ENCODE measurements at places on chromosomes 11 and 22.
A peak's percentile ranks its signal among the peaks of the same experiment; 100 is the strongest.

GRCh38 chr11:25860677-25861450 lies 471.1 kb upstream of the ANO3 start:
- no peak for DNase-seq

- no peak for DNase-seq
Observed at GRCh38 chr11:130718120-130718519, 198.2 kb downstream of the SNX19 start.

DNA sequence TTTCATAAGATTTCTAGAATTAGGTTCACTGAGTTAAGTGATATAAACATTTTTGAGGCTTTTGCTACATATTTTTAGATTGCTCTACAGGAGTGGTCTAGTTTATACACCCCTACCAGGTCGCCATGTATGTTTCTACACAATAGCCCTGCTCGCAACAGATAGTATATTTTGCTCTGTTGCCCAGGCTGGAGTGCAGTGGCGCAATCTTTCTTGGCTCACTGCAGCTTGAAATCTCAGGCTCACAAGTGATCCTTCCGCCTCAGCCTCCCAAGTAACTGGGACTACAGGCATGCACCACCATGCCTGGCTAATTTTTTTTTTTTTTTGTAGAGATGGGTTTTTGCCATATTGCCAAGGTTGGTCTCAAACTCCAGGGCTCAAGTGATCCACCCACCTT lies 10.4 kb downstream of the ZNRF3 start:
- DNase-seq, result no peak

GRCh38 chr11:70610566-70611565 lies 212.5 kb downstream of the CTTN start:
- DNase-seq, result no peak

DNA sequence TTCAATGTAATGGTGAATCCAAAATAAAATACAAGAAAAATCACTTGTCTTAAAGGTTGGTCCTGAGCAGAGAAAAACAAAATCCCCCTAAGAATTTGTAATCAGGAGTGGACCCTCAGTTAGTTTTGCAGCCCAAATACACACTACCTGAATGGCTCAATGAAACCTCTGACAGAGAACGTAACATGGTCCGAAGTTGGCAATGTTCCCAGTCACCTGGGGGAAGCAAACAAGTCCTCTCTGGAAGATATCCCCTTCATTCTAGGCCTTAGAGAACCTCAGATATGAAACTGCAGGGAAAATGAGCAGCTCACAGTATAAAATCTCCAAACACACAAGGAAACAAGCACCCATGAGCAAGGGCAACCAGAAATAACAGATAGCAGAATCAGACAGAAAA lies 58.2 kb downstream of the MORC2 start:
- DNase-seq, result no peak

DNA sequence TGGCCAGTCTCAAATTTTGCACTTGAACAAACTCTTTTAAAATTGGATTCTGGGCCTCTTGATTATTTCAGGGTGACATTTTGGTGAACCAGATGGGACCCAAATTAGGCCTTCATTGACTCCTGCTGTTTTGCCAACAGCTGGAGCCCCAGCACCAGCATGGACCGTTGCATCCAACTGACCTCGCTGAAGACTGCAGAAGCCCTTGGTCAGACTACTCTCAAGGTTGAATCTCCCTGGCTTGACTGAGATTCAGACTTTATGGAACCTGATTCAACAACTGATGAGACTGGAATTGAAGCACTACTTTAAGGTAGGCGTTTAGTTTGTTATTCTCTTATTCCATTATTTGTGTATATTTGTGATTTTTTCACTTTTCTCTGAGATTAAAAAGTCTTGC lies 41.7 kb downstream of the NARS2 start:
- no peak for DNase-seq

DNA sequence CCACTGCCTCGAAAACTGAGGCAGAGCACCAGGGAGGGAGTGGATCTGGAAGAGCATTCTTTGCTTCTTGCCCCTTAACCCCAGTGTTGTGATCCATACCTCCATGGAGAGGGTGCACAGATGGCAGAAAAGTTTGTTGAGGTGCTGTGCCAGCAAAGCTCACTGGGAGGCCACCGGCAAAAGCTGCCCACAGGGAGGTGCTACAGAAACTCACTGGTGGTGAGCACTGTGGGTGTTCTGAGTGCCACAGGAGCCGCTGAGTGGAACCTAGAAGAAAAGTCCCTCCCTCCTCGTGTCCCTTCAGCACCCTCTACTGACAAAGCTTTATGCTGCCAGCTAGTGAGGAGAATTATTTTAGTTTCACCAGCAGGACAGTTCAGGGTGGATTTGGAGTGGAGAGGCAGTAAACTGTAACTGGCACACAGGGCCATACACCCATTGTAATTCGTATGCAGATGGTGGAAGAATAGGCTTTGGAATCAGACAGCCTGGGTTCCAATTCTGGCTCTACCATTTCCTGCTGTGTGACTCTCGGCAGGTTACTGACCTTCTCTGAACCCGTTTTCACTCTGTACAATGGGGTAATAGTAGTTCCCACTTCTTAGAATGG lies 84.6 kb downstream of the SWAP70 start:
- DNase-seq, result peak; percentile 80

DNA sequence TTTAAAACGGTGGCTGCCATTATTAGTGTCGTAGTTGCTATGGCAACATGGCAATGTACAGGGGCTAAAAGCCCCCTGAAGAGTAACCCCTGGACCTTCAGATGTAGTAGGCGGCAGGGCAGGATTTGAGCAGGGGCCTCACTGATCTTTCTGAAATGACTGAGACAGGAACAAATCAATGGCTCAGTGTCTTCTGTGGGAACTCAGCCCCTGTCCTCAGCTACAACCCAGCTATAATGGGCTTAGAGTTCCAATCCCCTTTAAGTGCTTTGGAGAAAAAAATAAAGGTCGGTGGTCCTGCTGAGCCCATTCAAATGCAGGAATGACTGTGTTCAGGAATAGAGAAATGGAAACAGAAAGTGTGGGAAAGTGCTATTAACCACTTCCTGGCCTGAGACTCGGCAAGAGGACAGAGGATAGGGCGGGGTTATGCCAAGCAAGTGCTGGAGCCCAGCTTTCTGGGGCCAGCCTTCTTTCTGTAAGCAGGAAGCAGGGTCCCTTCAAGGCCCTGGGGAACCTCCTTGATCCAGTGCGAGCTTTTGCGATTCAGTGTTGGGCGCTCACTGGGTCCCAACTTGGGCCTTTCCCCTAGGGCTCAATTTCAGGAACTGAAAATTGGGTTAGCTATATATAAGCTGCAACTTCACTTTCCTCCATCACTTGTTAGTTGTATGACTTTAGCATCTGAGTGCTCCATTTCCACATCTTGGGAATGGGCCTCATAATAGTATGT lies 6.1 kb upstream of the CD82 start:
- peak; percentile 88 for DNase-seq

GRCh38 chr22:28822930-28823551 lies 22.7 kb upstream of the XBP1 start:
- no peak for DNase-seq

DNA sequence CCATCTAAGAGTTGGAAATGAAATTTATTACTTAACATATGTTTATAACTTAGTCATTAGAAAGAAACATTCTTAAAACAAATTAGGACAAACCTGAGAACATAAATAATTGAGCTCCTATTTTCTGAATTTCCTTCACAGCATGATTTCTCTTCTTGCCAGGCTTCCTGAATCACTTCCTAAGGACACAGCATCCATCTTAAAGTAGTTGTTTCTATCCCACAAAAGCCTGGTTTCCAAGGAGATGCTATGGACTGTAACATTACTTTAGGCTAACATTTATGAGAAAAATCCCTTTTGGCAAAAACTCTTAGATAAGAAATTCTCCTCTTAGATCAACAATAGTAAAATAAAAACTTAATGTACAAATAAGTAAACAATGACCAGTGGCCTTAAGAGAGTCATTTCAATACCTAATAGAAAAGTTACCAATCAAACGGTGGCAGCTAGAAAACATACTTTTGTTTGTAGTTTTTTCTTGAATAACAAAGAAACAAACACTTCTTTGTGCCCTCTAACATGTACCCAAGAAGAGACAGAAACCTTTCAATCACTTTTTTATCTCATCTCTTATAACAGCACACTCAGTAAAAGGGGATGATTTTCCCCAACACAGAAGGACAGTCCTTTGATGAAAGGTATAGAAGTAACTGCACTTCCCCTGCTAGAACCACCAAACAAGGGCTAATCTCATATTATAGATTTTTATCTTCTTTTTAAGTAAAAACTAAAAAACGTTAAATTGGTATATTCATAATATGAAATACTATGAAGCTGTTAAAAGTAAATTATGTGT lies 74.5 kb downstream of the TTC28 start:
- DNase-seq, result no peak

GRCh38 chr11:132743601-132744000 lies 788.7 kb downstream of the OPCML start:
- DNase-seq, result no peak

GRCh38 chr22:43293655-43294392 lies 49.3 kb downstream of the SCUBE1 start:
- DNase-seq, result peak; percentile 49

DNA sequence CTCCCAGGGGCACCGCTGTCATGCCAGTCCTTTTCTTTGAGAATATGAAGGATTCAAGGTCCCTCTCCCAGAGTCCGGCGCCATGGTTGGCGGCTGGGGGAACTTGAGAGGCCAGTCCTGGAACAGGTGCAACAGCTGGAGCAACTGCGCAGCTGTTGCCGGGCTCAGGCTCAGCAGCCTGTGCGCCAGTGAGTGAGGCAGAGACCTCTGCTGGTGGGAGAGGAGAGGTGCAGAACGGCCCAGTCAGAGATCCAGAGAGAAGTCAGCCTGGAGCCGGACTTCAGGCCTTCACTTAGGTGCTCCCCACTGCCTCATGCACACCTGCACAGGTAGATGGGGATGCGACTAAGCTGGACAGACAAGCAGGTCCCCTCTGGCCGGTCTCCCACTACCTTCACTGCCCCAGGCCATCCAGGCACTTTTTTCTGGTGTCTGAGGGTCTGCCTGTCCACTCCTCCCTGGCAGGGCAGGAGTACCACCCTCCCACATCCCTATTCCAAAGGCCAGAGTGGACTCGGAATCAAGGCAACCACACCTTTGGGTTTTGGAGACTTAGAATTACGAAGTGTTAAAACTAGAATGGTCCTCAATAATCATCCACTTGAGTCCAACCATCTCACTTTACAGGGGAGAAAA lies 4.6 kb downstream of the CHRDL2 start:
- DNase-seq, result peak; percentile 66

GRCh38 chr11:65454696-65455456 lies 32.3 kb downstream of the NEAT1 start:
- DNase-seq, result peak; percentile 85

- no peak for DNase-seq
Observed at GRCh38 chr22:28435982-28436381, 243.7 kb downstream of the TTC28 start.

DNA sequence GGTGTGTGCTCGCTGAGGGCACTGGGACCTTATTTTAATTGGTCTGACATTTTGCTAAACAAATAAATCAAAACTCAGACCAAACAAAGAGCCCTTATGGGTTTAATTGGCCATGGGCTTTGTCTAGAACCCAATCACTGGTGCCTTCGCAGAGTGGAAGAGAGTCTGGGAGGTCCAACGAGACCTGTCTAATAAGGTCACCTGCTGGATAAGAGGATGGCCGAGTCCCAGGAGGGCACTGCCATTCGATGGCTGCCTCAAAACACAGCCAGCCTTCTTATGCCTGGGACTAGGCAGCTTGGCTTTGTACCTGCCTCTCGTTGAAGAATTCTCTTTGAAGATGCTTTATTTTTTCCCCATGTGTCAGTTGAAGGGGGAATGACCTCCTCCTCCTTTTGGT lies 171.1 kb downstream of the CEP164 start:
- no peak for DNase-seq

DNA sequence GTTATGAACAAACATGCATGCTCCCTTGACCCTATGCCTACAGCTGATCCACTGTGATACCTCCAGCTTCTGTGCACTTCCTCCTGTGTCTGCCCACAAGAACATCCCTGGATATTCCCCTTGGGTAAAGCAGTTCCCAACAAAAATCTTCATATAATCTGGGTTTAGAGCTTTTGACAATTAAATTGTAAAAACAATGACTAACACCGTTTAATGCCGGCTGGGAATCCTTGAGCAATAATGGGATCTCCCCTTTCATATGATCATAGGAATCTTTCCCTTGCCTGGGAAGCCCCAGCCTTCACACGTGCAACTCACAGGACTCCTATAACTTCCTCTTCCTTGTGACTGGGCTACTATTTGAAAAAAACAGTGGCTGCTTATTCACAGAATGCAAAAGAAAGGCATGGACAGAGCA lies 6.3 kb upstream of the ZC3H12C start:
- peak; percentile 98 for DNase-seq

DNA sequence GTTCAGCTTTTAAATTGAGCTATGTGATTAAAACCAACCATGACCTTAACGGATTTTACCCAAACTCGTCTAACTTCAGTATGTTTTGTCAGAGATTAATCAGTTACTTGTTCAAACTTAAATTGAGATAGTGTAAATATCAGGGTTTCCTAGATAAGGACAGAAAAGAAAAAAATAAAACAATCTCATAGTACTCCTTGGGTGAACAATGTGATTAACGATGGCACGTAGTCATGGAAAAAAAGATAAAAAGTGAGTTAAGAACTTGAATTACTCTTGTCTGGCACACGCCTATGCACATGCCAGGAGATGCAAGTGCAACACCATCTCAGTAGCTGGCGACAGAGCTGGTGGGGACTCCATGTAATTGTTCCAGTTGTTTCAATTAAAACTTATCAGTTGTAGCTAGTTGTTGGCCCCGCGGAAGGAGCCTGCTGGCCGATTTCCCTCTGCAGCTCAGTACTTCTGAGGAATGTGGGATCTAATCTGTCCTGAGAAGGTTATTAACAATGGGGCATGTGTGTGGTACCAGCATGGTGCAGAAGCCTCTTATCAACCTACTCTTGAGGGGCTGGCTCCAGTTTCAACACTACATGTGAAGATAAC lies 3.0 kb downstream of the RASSF10 start:
- no peak for DNase-seq

GRCh38 chr22:41917903-41918791 lies 3.3 kb upstream of the SHISA8 start:
- DNase-seq, result peak; percentile 82

- DNase-seq, result no peak
Observed at GRCh38 chr11:15434529-15434928, 319.8 kb downstream of the INSC start.

DNA sequence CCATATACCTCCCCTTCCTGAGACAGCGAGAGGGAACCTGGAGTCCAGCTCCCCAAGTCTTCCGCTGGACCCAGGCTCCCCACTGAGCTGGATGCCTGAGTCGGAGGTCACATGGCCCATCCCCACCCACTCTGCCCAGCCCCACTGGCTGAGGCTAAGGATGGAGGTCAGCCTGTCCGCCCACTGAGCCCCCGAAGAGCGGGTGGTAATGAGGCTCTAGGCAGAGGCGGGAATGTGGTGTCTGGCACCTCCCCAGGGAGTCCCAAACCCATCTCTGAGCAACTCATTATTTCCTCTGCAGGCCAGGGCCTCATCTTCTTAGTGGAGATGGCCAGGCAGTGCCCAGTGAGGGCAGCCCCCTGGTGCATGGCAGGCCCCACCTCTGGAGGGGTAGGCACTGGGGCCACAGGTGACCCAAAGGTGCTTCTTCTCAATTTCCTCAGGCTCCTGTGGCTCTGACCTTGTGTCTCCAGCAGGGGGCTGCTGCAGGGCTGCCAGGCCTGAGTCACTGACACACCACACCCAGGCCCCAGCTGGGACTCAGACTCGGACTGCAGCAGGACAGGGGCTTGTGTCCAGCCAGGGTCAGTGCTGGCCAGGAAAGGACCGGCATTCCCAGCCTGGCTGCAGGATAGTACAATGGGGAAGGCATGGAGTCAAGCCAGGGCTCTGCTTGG lies 10.2 kb upstream of the PDE2A start:
- peak; percentile 49 for DNase-seq
